Stimulated activated CD4-positive, alpha-beta T cell treated with anti-CD3 and anti-CD28 coated beads, Interleukin-15, amount 100 ng/mL, for 1 hour (primary cell): ENCODE measurements at places on chromosomes 5 and 9.

DNA sequence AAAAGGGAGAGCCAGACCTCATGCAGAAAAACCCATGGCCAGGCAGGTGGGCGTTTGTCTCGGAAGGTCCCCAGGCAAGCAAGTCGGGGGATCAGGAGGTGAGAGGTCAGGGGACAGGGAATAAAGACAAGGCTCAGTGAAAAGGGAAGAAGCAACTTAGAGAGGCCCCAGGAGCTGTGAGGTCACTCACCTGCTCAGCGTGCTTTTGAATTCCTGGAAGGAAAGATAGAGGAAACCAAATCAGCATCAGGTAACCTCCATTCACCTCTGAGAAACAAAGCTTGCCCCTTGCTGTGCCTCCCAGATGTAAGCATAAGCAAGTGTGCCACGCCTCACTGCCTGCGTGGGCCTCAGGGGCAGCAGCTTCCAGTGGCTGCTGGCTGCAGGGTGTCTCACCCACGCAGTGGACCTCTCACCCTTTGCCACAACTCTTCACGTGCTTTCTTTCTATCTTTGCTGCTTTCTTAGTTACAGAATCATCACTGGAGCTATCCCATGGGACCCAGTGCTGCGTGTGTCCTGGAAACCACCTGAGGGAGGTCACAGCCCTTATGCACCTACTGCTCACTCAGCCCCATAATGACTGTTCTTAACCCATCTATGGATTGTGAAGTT lies 6.0 kb downstream of the TRIM7 start:
- no peak for DNase-seq

DNA sequence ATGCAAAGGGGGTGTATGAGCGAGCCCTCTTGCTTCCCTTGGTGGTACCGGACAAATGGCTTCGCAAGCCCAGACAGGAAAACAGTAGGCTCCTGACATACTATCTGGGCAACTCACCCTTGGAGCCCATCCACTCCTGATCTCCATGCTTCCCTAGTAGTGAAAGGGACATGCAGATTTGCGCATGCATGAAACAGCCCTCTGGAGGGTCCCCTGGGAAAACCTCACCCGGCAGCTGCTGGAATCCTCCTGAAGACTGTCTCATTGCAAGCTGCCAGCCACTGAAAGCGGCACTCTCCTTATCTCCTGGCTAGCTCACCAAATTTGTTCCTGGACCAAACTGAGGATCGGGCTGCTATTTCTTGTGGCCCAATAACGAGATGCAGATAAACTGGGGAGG lies 10.2 kb downstream of the ZNF169 start:
- DNase-seq, result no peak

- DNase-seq, result no peak
These were observed 3.8 kb downstream of the GAS1 start for GRCh38 chr9:86943201-86944113.

DNA sequence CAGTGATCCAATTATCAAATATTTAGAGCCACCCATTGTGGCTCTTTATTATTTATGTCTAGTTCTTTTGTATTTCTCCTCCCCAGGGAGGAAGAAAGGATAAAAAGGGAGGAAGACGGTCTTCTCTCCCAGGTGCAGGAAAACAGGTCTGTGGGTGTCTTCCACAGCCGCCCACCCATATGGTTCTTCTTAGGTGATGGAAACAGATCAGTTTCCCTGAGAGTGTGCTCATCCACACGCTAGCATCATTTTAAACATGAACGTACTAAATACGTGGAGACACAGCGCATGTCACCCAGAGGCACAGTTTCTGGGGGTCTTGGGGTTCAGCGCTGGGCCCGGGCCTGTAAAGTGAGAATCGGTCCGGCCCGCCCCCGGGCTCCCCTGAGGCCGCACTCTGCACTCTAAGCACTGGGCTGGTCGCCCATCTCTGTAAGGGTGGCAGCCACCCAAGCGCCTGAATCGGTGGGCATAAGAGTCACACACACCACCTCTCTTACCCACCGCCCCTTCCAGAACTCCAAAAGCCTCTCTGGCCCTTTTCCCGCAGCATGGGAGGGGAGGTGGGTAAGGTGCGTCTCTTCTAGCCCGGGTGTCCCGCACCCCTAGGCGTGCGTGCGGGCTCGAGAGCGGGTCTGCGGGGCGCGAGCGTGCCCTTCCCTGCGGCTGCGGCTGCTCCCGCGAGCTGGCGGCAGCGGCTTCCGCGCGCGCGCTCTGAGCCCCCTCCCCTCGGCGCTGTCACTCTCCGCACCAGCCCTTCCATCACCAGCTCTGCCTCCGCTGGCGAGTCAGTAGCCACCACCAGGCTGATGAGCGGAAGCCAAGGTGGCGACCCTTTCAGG lies 1.3 kb downstream of the PTCH1 start:
- DNase-seq, result no peak

DNA sequence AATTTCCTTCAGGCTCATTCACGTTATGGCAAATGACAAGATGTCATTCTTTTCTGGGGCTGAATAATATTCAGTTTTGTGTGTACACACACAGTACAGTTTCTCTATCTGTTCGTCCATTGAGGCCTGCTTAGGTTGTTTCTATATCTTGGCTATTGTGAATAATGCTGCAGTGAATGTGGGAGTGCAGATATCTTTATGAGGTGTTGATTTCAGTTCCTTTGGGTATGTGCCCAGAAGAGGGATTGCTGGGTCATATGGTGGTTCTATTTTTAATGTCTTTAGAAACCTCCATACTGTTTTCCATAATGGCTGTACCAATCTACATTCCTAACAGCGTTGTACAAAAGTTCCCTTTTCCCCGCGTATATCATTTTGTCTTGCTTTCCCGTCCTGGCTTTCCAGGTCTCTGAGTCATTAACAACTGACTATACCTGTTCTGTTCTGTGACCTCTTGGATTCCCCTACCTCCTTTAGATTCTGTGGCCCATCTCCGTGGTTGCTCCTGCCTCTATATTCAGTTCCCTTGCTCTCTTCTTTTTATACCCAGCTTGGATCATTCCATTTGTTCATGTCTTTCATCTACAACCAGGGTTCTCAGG lies 6.8 kb downstream of the SNX30 start:
- no peak for DNase-seq

GRCh38 chr5:131634238-131634637 lies 791 bp downstream of the RAPGEF6 start:
- DNase-seq, result no peak

DNA sequence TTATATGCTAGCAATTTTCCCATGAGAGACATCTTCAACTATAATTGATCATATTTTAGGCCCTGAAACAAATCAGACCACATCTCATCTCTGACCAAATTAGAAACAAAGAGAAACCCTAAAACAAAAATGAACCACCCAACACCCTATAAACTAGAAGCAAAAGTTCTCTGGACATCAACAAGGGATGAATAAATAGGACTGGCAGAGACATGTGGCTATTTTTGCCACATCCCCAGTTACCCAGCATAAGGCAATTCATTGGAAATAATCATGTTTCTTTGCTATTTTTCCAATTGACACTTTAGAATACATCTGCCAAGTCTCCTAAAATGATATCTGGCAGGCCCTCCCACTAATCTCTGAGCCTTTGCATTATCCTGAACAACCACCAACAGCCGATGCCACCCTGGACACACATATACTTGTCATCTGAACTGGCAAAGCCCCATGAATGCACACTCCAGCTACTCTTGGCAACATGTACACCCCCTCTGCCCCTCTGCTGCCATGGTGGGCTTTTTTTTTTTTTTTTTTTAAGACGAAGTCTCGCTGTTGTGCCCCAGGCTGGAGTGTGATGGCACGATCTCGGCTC lies 53.5 kb upstream of the EQTN start:
- no peak for DNase-seq

DNA sequence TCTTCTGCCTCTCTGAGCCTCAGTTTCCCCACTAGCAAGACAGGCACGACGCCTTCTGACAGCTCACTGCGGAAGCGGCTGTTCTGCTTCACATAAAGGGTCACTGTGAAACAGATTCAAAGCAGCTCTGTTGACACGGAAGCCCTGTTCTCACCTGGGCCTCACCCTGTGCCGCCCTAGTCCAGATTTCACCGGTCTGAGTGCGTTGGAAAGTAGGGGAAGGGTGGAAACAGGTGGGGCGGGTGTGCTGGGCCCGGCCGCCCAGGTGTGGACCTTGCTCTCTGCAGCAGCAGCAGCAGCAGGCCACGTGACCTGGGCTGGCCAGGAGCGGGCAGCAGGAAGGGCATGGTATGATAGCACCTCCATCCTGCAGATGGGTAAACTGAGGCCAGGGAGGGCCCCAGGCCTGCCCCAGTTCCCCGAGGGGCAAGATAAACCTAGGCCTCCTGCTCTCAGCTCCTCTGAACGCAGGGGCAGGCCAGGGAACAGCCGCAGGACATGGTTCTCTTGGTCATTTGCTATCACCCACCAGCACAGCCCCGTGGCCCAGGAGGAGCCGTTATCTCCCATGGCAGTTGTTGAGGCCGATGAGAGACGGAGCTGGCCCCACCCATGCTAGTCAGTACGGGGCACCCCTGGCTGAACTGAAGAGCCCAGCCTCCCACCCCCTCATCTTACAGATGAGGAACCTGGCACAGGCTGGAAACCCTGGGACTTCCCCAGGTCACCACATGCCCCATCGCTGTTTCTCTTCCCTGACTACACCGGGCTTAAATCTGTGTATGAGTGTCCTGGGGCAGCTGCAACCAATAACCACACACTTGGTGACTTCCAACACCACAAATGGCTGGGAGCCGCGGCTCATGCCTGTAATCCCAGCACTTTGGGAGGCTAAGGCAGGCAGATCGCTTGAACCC lies 12.1 kb downstream of the PTGES2 start:
- DNase-seq, result no peak

GRCh38 chr9:18330401-18331309 lies 143.3 kb upstream of the ADAMTSL1 start:
- DNase-seq, result no peak

- no peak for DNase-seq
These were observed 417.3 kb downstream of the RASEF start for GRCh38 chr9:82645600-82645999.

- no peak for DNase-seq
These were observed 336.7 kb downstream of the FAM170A start for GRCh38 chr5:119966028-119966427.

DNA sequence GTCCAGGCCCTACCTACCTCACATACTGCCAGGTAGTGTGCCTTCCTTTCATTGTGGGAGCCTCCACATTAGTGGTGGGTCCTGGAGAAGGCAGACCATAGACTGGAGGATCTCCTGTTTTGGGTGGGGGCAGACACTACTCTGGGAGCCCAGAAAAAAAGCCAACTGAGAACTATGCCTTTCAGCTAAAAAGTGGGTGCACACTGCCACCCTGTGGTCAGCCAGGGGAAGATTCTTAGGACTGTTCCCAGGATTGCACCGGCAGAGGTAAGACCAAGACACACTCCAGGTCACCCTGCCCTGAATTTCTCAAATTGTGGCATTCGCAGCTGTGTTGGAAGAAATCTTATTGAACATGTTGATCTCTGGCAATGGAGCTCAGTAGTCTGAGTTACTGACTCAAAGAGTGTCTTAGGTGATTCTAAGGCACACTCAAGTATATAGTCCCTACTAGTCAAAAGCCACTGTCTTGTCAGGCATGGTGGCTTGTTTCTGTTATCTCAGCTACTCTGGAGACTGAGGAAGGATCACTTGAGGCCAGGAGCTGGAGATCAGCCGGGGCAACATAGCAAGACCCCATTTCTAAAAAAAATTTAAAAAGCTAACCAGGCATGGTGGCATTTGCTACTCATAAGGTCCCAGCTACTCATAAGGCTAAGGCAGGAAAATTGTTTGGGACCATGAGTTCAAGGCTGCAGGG lies 3.6 kb downstream of the SIGMAR1 start:
- peak; percentile 49 for DNase-seq

DNA sequence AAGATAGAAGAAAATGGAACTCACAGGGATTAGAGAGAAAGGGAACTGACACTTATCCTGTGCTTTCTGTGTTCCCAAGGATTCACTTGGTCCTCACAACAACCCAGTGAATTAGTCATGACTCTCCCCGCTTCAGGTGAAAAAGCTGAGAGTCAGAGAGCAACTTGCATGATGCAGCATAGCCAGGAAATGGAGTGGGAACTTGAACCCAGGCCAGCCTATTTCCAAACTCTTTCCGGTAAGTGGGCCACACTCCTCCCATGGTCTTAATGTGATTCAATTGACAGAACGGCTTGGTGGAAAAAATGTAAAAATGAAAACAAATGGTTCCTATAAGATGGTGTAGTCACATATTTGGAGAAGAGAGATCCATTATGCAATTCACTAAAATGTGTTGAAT lies 45.9 kb upstream of the CEMIP2 start:
- no peak for DNase-seq

GRCh38 chr9:90001747-90002146 lies 396.9 kb downstream of the GADD45G start:
- no peak for DNase-seq

- no peak for DNase-seq
These were observed 84.7 kb upstream of the TNFSF8 start for GRCh38 chr9:115015018-115015635.

DNA sequence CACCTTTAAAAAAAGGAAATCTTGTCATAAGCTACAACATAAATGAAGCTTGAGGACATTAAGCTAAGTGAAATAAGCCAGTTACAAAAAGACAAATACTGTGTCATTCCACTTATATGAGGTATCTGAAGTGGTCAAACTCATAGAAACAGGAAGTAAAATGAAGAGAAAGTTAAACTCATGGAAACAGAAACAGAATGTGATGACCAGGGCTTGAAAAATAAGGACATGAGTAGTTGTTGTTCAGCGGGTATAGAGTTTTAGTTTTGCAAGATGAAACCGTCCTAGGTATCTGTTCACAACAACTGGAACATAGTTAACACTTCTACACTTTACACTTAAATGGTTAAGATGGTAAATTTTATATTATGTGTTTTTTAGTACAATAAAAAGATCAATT lies 47.8 kb upstream of the SLC1A3 start:
- DNase-seq, result no peak

DNA sequence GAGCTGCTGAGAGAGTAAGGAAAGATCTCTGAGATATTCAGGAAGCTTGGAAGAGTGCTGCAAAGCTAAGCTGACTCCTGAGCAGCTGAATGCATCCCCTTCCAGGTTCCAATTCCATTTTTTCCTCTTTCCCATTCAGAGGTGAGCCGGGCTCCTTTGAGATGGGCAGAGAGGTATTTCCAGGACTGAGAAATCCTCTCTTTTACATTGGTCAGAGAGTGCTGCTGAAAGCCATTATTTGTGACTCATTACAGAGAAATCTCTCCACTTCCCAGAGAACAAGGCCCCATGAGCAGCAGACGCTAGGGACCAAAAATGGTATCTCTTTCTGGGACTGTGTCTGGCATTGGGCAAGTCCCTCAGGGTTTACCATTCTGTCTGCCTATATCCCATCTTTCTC lies 3.7 kb downstream of the MCTP1 start:
- DNase-seq, result no peak

DNA sequence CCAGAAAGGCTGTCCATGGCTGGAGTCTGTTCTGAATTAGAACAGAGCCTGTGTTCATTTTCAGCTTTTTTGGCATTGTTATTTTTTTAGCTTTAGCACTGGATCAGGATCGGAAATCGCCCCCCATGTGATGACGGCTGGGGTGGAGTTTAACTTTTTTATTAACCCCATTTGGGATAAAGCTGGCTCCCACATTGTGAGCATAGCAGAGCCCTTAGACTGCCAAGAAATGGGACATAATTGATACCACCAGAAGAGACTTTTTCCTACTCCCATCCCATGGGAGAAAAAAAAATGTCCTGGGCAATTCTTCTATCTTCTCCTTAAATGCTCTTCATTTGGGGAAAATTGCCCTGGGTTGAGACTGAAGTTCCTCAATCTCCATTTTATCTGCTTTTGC lies 52.4 kb downstream of the SLIT3 start:
- no peak for DNase-seq
